ENCODE measurements at places on chromosomes 1 and 21.
A peak's percentile ranks its signal among the peaks of the same experiment; 100 is the strongest.

DNA sequence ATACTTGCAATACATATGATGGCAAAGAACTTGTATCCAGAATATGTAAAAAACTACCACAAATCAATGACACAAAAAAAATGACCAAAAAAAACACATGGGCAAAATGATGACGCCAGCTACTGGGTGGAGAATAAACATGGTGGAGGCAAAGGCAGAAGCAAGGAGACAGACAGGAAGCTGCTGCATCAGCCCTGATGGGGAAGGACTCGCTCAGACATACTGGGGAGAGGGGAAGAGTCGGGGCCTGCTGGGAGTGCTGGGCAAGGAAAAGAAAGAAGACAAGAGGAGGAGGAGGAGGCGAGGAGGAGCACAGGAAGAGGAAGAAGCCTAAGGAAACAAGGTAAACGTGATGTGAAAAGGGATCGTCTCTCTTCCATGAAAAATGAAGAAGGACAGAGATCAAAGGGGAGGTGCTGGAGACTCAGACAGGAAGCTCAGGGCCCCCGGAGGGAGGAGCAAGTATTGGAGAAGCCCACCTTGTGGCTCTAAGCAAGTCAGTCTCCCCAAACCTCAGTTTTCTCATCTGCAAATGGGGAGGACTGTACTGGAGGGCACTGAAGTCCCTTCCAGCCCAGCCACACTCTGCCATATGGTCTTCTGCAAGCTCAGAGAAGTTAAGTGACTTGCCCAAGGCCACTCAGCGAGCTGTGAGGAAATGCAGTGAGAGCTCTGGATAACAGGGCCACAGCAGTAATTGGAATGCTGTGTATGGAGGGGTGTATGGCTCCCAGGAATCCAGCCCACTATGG is 24.2 kb downstream of the OLFML2B start:
- DNase-seq = no peak

GRCh38 chr1:94660994-94661393 is 119.4 kb upstream of the F3 start:
- DNase-seq = no peak

DNA sequence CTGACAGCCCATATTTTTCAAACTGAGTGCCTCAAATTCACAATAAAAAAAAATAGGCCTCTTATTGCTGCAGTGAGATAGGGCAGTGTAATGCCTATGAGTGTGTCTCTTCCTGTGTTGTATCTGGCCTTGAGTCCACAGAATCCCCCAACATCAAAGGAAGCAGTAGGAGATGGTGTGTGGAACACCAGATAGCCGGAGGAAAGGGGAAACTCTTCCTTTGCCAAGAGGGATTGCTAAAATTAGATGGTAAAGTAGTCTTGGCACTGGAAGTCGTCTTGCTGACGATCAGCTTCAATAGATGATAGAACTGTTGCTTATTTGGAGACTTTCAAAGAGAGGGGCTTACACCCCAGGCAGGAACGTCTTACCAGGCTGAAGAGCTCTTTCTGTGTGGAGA is 51.8 kb downstream of the RUNX1 start:
- no peak for DNase-seq

DNA sequence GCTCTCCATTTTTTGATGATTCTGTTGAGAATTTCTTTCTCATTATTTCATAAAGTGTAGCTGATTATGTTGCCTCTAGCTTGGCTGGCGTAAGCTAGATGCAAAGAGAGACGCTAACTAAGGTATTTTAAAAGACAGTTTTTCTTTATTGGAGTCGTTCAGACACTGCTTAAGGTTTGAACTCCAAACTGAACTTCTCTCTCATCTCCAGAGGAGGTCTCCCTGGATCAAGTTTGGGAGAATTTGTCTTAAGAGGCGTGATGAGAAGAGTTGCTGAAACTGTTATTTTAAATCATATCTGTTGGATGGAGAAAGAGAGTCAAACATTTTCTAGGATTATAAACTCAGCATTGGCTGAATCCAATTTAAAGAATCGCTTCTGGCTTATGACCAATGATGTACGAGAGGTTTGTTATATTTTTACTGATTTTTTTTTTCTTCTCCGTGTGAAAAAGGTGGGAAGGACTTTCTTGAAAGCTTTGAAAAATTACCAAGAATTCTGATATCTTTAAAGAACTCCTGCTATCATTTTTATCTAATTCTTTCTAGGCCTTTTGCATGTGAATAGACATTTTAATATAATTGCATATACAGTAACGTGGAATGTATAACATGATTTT is 34.0 kb downstream of the MAP3K7CL start:
- DNase-seq = no peak

DNA sequence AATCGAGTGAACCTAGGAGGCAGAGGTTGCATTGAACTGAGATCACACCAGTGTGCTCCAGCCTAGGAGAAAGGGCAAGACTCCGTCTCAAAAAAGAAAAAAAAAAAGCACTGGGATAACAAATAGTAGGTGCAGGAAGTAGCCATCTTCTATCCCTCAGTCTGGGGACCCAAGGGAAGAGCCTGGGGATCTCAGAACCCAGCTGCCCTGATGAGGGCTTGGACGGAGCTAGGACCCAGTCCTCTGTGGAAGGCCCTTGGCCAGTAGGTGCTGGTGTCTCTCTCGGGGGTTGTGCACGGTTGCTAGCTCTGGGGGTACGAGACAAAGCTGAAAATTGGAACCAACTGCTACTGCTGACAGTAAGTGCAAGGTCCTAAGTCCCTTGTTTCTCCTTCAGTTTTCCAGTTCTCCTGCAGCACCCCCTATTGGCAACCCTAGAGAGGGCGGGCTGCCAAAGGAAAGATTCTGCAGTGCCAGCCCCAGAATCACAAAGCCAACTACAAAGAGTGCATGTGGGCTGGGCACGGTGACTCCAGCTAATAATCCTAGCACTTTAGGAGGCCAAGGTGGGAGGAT is 57.6 kb upstream of the KIF1B start:
- DNase-seq = no peak

DNA sequence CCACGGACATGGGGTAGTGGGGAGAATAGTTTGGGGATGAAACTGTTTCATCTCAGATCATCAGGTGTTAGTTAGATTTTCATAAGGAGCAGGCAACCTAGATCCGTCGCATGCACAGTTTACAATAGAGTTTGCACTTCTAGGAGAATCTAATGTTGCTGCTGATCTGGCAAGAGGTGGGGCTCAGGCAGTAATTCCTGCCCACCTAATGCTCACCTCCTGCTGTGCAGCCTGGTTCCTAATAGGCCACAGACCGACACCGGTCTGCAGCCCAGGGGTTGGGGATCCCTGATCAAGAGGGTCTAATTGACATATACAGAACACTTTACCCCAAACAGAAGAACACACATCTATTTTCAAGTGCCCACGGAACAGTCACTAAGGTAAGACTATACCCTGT is 275.1 kb downstream of the PTPRU start:
- DNase-seq = no peak

- no peak for DNase-seq
Observed at GRCh38 chr1:115241309-115241708, 96.7 kb downstream of the NGF start.

DNA sequence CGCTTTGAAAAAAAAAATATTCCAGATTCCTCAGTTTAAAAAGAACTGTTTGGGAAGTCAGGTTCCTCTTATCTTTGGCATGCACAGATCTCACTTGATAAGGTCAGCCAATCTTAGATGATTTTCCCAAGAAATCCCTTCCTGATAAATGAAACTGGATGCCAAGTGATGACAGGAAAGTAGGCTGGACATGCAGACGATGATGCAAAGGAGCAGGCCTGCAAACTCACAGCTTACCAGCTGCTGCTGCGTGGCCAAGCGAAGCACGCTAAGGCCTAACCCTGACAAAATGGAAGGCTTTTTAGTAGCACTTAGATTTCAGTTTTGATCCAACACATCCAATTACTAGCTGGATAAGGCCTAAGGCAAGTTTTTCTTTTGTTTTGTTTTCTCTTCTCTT is 10.1 kb downstream of the TADA1 start:
- no peak for DNase-seq

DNA sequence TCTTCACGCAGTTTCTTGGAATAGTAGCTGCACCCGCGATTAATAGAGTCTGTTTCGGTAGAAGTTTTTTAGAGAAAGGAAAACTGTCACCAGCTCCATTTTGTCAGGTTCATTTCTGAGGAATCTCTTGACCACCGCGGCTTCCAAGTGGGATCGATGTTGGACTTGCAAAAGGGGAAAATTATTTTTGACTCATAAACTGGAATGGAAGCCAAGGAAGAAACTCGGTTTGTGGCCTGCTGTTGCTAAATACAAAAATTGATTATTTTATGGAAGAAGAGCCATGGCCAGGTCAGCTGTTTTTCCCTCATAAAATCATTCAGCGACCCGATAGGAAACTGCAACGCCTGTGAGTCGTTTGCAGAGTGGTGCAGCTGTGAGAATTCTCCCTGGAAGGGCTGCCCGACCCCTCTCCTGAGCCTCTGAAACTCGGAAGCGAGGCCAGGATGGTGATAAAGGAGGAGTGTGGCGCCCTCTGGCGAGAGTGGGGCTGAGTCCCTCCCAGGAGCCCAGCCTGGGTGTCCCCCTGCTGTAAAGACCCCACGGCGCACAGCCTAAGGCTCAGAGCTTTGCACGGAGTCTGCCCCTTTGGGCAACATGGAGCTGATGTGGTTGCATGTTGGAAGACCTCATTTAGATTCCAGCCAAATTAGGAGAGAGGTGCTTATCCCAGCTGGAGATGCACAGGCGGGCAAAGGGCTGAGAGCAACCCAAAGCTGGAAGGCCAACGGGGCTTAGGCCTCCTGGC is 83.6 kb upstream of the SLC25A33 start:
- DNase-seq = peak; percentile 53

DNA sequence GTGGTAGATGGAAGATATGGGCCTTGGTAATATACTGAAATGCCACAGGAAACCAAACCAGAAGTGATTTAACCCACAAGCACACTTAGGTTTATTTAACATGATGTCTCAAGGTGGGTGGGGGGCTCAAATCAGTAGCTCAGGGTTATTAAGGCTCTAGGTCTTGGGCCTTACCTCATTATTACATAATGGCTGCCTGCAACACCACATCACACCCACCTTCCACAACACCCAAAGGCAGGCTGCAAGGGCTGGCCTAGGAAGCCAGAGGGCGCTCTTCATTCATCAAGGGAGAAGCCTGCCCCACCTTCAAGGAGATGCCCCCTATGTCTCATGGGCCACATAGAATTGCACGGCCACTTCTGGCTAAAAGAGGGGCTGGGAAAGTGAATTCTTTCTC is 6.0 kb downstream of the TFF1 start:
- DNase-seq = no peak

GRCh38 chr1:150422541-150422940 is 58.6 kb downstream of the RPRD2 start:
- no peak for DNase-seq

DNA sequence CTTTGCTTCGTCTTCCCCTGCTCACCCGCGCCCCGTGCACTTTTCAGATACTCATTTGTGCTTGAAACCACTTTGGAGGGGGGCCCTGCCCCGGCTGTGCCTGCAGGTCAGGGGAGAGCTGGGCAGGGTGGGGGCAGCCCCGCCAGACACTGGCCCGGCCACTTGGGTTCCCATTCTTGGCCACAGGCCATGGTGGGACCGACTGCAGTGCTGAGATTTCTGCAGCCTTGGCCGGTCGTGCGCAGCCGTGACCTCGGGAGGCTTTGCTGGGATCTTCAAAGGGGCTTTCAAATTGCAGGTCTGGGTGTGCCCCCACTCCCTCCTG is 54.5 kb upstream of the TTC34 start:
- DNase-seq = no peak

- no peak for DNase-seq
Observed at GRCh38 chr1:168321945-168322344, 41.3 kb downstream of the TBX19 start.

DNA sequence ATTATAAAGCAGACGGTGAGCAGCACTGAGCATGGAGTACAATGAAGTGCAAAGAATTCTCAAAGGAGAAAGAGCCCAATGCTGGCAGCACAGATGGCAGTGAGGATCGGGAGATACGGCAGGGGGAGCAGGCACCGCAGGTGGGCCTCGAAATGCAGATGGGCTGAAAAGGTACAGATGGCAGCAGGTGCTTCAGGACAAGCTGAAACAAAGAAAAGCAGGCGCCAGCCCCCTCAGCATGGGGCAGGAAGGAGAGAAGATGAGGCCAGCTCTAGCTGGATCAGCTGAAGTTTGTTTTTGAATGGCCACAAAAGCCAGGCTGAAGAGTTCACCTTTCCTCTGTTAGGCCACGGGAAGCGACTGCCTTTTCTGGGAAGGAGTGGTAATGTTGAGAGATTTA is 7.7 kb downstream of the CFAP298 start:
- DNase-seq = no peak

DNA sequence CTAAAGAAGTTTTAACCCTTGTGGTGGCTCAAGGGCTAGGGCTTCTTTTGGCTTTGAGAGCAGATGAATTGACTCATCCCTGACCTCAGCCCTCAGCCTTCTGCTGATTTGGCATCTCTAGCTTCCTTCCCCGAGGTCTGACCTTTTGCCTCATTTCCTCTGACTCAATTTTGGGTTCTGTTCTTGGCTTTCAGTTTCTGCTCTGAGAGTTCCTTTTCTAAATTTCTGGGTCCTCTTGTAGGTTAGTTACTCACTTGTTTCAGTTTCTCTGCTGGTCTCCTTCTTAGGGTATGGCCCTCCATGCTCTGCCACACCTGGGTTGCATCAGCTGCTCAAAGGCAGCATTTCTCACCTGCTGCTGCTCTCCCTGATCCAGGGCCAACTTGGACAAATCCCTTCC is 19.4 kb downstream of the PDE4B start:
- DNase-seq = no peak

DNA sequence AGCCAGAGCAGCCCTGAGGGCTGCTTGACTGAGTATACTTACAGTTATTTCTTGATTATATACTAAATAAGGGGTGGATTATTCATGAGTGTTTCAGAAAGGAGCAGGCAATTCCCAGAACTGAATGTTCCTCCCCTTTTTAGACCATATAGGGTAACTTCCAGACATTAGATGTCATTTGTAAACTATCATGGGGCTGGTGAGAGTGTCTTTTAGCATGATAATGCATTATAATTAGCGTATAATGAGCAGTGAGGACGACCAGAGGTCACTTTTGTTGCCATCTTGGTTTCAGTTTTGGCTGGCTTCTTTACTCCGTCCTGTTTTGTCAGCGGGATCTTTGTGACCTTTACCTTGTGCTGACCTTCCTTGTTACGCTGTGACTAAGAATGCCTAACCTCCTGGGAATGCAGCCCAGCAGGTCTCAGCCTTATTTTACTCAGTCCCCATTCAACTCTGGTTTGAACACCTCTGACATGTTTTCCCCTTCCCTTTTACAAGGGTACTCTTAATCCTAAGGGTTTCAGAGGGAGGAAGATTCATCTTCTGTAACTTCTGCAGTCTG is 16.2 kb downstream of the KCTD3 start:
- no peak for DNase-seq

- DNase-seq = no peak
Observed at GRCh38 chr1:14111121-14111520, 411.1 kb downstream of the PRDM2 start.
